ENCODE measurements at places on chromosomes 1 and 21.

DNA sequence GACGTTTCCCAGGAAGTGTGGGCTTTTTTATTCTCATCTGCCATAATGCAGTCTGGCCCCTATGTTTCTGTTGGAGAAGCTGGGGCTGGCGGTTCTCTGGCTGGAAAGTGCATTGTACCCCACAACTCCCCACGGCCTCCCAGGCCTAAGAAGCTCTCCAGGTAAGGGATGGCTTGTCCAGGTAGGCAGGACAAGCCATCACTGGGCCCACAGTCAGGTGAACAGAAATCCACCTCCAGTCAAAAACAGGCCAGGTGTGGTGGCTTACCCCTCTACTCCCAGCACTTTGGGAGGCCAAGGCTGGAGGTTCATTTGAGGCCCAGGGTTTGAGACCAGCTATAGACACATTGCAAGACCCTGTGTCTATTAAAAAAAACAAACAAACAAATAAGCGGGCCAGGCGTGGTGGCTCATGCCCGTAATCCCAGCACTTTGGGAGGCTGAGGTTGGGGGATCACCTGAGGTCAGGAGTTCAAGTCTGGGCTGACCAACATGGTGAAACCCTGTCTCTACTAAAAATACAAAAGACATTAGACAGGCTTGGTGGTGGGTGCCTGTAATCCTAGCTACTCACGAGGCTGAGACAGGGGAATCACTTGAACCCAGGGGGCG is 3.1 kb upstream of the WNT9A start:
- DNase-seq = peak; percentile 49

DNA sequence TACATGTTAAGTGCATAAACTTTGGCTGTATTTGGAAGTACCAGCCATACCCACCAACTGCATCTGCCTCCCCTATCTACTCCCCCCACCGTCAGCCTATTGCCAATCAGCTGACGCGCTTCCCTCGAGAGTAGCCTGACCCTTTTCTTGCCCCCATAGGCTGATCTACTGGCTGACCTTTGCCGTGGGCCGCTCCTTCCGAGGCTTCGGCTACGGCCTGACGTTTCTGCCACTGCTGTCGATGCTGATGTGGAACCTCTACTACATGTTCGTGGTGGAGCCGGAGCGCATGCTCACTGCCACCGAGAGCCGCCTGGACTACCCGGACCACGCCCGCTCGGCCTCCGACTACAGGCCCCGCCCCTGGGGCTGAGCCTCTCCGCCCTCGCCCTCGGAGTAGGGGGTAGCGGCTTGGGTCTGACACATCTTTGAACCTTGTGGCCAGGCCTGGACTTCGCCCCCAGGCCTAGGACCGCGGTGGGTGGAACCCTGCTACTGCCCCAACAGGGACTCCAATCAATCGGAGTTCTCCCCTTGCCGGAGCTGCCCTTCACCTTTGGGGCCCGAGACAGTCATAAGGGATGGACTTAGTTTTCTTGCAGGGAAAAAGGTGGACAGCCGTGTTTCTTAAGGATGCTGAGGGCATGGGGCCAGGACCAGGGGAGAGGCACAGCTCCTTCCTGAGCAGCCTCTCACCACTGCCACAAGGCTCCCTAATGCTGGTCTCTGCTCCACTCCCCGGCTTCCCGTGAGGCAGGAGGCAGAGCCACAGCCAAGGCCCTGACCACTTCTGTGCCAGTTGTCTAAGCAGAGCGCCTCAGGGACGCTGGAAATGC is 4.0 kb downstream of the GLMP start:
- DNase-seq = peak; percentile 95

- DNase-seq = peak; percentile 66
Measured at GRCh38 chr1:228278432-228278941, 70.6 kb downstream of the OBSCN start.

- DNase-seq = no peak
Measured at GRCh38 chr1:194225821-194226220, 1039.4 kb upstream of the B3GALT2 start.

DNA sequence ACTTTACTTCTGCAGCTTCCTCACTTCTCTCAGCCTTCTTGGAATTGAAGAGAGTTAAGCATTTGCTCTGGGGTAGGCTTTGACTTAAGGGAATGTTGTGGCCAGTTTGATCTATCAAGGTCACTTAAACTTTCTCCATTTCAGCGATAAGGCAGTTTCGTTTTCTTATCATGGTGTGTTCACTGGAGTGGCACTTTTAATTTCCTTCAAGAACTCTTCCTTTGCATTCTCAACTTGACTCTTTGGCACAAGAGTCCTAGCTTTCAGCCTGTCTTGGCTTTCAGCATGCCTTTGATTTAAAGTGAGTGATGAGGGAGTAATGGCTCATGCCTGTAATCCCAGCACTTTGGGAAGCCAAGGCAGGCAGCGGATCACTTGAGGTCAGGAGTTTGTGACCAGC is 38.7 kb downstream of the HS2ST1 start:
- no peak for DNase-seq

DNA sequence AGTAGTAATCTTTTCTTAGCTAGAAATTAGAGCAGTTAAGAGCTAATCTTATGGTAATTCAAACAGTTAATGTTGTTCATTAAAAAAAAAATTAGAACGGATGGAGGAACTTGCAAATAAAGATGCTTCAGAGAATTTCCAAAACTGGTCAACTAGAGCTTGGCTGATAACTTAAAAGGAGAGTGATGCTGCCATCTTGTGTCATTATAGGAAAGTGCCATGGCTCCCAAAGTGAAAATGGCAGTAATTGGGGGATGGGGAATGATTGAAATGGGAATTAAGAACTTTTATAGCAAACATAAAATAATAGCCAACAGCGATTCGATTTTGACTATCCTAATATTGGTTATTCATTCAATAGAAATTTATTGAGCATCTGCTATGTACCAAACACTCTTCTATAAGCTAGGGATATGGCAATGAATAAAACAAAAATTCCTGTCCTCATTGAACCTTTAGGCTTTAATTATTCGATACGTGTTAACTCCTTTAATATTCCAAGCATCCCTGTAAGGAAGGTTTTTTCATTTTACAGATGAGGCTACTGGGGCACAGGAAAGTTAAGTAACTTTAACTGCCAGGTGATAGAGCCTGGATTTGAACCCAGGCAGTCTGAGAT is 5.7 kb upstream of the PLPP3 start:
- no peak for DNase-seq

All from sigmoid colon (tissue), 7 donors.